Gastroesophageal sphincter (tissue), 4 donors: ENCODE measurements at places on chromosomes 13 and 19. TPM values are rescaled to one million over a fixed set of nuclear protein-coding genes. Genes with fewer than 3 reads are reported as not detected.

GRCh38 chr19:46782355-46783019, 5.9 kb downstream of the SLC1A5 start:
- ATAC-seq = no peak

DNA sequence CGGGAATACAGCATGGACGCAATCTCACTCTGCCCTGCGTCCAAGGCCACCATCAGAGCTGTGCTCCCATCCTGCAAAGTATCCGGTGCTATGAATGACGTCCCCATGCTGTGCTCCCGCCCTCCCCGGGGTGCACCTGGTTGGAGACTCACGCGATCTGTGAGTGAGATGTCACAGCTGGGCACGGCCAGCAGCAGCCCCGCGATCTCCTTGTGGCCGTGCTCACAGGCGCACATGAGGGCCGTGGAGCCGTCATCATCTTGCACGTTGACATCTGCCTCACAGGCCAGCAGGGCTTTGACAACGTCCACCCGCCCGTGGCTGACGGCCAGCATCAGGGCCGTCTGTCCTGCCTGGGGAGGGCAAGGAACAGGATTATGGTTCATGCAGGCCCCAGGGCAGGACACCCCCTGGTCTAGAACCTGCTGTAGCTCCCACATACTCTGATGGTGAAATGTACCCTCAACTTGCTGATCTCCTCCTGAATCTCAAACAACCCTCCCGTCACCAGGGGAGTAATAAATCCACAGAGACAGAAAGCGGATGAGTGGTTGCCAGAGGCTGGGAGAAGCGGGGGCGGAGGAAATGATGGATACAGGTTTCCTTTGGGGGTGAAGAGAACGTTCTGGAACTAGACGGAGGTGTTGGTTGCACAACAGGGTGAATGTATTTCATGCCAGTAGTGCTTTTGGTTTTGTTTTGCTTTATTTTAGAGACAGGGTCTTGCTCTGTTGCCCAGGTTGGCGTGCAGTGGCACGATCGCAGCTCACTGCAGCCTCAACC, 14.5 kb upstream of the SPC24 start:
- ATAC-seq = peak; percentile 20

GRCh38 chr19:38734426-38735256, 9.6 kb downstream of the CAPN12 start:
- no peak for ATAC-seq

GRCh38 chr19:38547421-38547820, 70.3 kb downstream of the MAP4K1 start:
- ATAC-seq = no peak

DNA sequence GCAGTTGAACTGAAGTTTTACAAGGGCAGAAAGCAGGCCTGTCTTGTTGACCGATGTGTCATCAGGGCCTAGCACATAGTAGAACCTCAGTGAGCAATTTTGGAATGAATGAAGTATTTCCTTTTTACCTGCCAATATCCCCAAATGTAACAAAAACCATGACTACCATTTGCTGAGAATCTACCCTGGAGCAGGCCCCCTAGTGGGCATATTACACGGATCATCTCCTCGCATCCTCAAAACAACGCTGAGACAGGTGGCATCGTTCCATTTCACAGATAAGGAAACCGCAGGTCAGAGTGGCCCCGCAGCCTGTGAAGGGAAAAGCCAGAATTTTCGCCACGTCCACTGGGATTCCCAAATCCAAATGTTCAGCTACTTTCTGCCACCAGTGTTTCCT, 77.9 kb downstream of the CACNA1A start:
- ATAC-seq = no peak

GRCh38 chr19:32581705-32582179, 752 bp downstream of the PDCD5 start:
- no peak for ATAC-seq

GRCh38 chr19:51621178-51621577, 9.0 kb downstream of the SIGLEC5 start:
- no peak for ATAC-seq

DNA sequence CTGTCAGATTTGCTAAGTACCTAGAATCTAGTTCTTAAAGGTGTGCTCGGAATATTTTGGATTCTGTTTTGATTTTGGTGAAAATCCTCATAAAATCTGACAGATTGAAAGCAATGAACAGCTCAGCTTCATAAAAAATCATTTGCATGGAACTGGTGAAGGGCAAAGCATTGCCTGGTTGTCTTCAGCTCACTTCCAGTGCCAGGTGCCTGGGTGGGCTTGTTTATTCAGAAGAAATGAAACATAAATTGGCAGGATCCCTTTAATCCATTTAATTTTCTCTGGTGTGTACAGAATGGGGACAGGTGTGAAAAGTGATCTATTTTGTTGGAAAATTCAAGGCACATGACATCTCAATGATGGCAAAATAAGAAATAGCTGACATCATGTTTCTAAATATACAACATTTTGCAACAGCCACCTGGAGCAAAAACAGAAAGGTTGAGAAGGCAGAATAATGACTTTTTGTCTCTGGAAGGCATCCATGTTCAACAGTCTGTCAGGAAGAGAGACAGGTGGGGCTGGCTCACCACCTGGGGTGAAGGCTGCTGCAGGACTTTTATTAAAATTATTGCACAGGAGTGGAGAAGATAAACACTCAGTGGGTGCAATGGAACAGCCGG, 52.2 kb downstream of the RFC3 start:
- ATAC-seq = no peak

GRCh38 chr13:26474286-26474685, 83.2 kb upstream of the WASF3 start:
- no peak for ATAC-seq

DNA sequence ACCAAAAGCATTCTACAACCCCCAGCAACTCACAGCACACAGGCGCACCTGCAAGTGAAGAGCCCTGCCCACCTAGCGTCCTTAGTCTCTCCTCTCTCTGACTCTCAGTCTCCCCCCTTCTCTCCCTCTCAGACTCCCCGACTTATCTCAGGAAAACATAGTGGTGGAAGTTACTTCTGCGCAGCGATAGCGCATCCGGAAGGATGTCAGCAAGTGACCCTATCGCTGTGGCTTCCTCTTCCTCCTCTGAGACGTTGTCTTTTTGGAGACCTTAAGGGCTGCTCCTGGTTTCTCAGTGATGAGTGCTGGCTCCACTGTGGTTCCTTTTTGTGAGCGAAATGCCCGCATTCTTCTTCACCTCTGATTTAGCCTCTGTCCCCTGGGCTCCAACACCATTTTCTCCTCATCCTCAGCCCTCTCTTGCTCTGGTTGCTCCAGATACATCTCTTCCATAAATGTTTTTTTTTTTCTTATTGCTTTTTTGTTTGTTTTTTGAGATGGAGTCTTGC, 1.4 kb upstream of the YIF1B start:
- ATAC-seq = no peak

DNA sequence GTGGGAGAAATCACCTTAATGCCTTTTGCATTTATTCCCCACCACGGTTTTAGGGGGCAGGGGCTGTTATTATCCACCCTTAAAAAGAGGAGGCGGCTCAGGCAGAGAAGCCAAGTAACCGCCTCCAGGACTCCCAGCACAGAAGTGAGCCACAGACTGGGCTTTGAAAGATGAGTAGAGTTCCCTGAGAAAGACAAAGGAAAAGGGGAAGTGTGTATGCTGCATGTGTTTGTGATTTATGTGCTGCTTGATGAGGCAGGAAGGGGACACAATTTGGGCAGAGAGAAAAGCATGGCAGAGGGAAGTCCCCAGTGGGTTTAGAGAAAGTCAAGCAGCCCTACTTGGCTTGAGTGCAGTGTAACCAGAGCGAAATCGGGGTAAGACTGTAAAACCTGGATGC, 85.0 kb downstream of the DOCK9 start:
- no peak for ATAC-seq

DNA sequence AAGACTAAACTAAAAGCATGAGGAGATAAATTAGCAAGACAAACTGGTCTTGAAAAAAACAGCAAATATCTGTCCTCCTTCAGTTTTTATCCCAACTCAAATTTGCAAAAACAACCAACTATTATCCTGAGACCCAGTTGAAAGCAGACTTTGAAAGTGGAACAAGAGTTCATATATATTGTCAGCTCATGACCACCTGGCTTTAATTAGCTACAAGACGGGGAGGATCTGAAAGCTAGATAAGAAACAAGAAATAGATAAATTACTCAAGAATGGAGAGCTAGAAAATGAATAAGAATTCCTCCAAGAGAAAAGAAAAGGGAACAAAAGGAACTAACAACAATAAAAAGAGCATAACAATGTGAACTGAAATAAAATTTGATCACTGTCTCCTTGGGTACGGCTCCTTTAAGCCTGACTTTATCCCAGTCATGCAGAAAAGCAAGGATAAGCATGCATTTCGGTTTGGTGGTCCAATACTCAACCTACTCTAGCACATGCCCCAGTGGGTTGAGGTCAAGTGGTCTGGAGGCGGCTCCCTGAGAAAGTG, 246.9 kb downstream of the DCLK1 start:
- ATAC-seq = no peak

- peak; percentile 42 for ATAC-seq
These were observed 21.7 kb downstream of the MAU2 start for GRCh38 chr19:19342086-19343015.

GRCh38 chr13:27573265-27573664, 47.1 kb downstream of the LNX2 start:
- no peak for ATAC-seq

GRCh38 chr13:111633401-111633800, 313.0 kb downstream of the TEX29 start:
- ATAC-seq = no peak

GRCh38 chr13:27011661-27012060, 159.9 kb downstream of the USP12 start:
- ATAC-seq = no peak

DNA sequence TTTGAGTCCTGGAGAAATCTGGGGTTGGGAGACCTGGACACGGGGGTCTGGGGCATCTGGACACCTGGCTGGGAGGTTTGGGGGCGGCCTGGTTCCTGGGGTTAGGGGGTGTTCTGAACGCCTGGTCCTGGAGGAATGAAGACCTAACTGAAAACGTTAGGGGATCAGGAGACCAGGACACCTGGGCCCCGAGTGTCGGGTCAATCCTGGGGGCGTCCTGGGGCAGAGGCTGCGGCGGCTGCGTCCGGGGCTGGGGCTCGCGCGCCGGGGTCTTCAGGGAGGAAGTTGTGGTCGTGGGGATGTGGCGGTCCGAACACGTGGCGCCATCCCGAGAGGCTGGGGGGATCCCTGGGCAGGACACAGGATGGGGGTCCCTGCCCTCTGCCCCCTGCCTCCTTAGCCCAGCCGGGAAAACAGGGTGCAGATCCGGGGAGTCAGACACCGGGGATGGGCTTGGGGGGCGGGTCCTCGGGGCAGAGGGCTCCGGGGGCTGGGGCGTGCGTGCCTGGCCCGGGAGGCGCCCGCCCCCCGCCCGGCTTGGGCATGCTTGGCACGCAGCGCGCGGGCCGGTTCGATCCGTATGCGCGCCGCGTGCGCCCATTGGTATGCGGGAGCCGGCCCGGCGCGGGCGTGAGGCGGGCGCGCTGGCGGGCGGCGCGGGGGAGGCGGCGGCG, 632 bp downstream of the NPAS1 start:
- no peak for ATAC-seq

- no peak for ATAC-seq
These were observed 26.2 kb upstream of the GPR12 start for GRCh38 chr13:26786651-26787295.

DNA sequence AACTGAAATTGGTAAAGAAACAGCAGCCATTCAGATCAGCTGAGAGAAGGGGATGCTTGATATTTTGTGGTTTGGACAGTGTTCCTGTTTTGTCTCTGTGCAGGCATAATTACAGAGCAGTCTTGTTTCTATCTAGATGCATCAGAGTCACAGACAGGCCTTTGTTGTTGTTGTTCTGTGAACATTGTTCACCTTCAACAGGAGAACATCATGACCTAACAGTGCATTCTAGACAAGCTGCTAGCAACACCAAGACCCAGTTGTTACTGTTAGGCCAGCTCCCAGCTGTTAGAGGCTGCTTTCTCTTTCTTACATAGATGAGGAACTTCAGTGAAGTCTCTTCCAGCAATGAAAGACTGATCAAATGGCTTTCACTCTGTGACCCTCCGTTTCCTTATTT, 8.5 kb upstream of the LSR start:
- no peak for ATAC-seq

GRCh38 chr13:36345438-36346221, 564 bp downstream of the SPART start:
- peak; percentile 59 for ATAC-seq

GRCh38 chr19:2703691-2704216, 1.3 kb upstream of the GNG7 start:
- no peak for ATAC-seq

DNA sequence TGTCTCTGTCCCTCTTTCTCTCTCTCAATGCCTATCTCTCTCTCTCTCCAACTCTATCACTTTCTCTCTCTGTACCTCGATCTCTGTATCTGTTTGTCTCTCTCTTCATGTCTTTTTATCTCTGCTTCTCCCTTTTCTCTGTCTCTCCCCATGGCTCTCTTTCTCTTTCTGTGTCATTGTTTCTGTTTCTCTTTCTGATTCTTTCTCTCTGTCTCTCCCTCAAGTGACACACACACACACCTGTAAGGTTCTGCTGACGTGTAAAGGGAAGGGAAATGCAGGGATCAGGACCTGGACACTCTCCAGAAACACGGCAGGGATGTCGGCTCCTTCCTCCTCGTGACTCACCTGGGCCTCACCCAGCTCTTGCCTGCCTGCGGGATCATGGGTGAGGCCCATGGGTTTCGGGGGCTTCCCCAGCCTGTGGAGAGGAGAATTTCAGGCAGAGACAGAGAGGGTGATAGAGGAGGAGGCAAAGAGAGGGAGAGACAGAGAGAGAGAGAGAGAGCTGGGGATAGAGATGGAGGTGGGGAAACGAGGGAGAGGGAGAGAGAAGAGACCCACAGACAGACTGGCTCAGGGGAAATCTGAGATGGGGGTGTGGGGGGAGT, 5.4 kb upstream of the PLAUR start:
- ATAC-seq = no peak

Gene RFPL4A
- not detected for total RNA-seq

Gene SCGB2B2
- total RNA-seq = 0.40 TPM

Gene TINCR
- total RNA-seq = 0.35 TPM

Gene PRRG2
- 1.0 TPM for total RNA-seq

Gene MYO16
- total RNA-seq = 1.6 TPM

Gene ERCC5
- 65.0 TPM for total RNA-seq

Gene ZNF578
- total RNA-seq = 2.2 TPM

Gene S1PR5
- total RNA-seq = 1.1 TPM

Gene LRRC25
- 6.0 TPM for total RNA-seq

Gene PEG3
- 16.2 TPM for total RNA-seq

Gene TMEM145
- not detected for total RNA-seq

Gene IGFL3
- not detected for total RNA-seq

Gene CABP5
- total RNA-seq = not detected

Gene CRLF1
- total RNA-seq = 67.4 TPM
